Smooth muscle cell of trachea (primary cell): ENCODE measurements at places on chromosomes 4 and X. TPM values are rescaled to one million over a fixed set of nuclear protein-coding genes. Genes with fewer than 3 reads are reported as not detected.

Gene SSX7
- total RNA-seq, result not detected in 2 replicates

Gene SGMS2
- total RNA-seq, result 114 and 180 TPM in 2 replicates

Gene DNAAF6
- not detected in 2 replicates for total RNA-seq

Gene ZFP92
- under 0.01 and 0.33 TPM in 2 replicates for total RNA-seq

Gene CENPVL1
- not detected in 2 replicates for total RNA-seq

Gene MYOZ2
- total RNA-seq, result 0.15 and 0.50 TPM in 2 replicates

Gene MAGEA11
- total RNA-seq, result under 0.01 TPM in 1 of 2 replicates, not detected in the other

Gene GABRB1
- 0.33 and 0.73 TPM in 2 replicates for total RNA-seq
